Stimulated activated CD4-positive, alpha-beta T cell treated with anti-CD3 and anti-CD28 coated beads, TNF-alpha, amount 100 ng/mL, for 1 hour (primary cell): ENCODE measurements at places on chromosomes 7 and 10.
A peak's percentile ranks its signal among the peaks of the same experiment; 100 is the strongest.

DNA sequence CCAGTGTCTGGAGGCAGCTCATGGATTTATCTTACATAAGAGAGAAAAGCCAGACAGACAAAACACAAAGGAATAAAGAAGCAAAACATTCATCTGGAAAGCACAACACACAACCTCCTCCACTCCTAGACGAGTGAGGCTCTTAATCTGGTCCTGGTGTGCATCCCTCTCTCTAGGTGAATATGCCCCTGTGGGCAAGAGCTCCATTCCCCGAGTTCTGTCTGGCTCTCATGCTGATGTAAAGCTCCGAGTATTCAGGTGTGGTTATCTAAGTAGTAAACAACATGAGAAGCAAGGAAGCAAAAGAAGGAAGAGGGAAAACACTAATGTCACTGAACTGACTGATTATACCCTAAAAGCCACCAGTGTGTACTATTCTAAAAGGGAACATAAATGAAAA lies 47.9 kb upstream of the FEZF1 start:
- DNase-seq = no peak

- peak; percentile 49 for DNase-seq
Observed at GRCh38 chr10:69629897-69630650, at the start of gene FAM241B. Gene FAM241B, plus strand, starts transcription at chr10:69630247. Its CDS starts 1,497 bp downstream, at chr10:69631744.

DNA sequence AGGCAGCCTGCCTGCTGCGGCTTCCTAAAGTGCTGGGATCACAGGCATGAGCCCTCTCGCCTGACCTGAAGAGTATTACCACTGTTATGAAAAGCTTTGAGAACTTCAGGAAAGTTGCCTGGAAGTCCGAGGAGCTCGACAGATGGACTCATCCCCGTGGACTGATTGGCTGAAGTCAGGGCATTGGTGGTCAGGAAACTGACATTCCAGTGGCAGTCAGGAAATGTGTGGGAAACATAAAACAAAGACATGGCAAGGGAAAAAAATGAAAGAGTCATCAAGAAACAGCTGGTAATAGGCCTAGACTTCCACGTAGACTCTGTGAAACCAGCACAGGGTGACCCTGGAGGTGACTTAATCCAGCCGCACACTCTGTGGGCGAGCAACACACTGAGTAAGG lies 123.3 kb downstream of the CDH23 start:
- no peak for DNase-seq

- peak; percentile 44 for DNase-seq
Observed at GRCh38 chr7:138460649-138461607, 869 bp downstream of the TRIM24 start.

- no peak for DNase-seq
Observed at GRCh38 chr10:30309403-30309802, 39.7 kb downstream of the MTPAP start.

DNA sequence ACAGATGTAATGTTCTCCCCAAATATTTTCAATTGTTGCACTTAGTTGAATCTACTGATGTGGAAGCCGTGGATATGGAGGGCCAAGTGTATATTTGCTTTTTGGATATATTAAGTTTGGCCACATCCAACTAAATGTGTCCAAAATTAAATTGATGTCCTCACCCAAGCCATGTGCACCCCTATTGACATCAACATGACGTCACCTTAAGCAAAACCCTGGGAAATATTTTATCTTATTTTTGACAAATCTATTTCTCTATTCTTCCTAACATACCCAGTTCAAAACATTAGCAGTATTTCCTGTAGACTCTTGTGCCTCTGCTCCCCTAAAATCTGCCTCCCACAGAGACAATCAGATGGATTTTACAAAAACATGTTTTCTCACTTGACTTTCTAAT lies 652.5 kb downstream of the PCDH15 start:
- DNase-seq = no peak

GRCh38 chr10:112744181-112745096 lies 205.6 kb upstream of the TCF7L2 start:
- no peak for DNase-seq

GRCh38 chr7:77426052-77426404 lies 9.9 kb upstream of the GSAP start:
- no peak for DNase-seq

DNA sequence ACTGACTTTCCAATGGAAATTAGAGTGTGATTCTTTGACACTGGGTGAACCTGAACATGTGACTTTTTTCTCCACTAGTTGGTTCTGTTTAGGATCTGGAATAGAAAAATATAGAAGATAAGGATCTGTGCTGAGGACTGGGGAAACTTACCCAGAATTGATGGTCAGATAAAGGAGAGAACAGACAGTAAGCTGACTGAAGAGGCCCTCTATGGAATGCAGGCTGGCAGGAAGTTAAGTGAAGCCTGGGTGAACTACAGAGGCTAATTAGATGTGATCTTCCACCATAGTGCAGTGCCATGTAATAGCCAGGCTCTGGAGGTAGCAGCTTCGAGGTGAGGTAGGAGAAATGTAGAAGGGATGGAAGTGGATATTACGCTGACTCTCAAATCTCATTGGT lies 455.3 kb downstream of the PLXDC2 start:
- no peak for DNase-seq

- no peak for DNase-seq
Observed at GRCh38 chr7:143383642-143383957, 2.5 kb downstream of the ZYX start.

- no peak for DNase-seq
Observed at GRCh38 chr7:78368771-78369170, 570.2 kb downstream of the PHTF2 start.

- no peak for DNase-seq
Observed at GRCh38 chr10:42962110-42962901, 114.6 kb upstream of the RET start.

DNA sequence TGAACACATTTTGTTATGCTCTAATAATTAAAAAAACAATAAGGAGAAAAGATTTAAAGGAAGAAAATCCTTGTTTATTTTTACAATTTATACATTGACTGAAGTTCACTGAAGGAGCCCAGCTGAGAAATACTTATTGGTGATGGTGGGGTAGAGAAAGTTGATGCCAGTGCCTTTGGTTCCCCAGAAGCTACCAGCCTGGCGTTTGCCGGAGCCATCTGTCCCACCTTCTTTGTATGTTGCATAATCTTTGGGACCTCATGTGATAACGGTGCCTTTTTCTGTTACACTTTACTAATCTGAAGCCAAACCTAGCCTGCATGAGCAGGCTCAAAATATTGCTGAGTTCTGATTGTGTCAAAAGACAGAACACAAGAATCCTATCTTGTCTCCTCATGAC lies 22.7 kb downstream of the ZNF365 start:
- DNase-seq = no peak

- DNase-seq = no peak
Observed at GRCh38 chr7:41795276-41795833, 92.5 kb upstream of the INHBA start.

DNA sequence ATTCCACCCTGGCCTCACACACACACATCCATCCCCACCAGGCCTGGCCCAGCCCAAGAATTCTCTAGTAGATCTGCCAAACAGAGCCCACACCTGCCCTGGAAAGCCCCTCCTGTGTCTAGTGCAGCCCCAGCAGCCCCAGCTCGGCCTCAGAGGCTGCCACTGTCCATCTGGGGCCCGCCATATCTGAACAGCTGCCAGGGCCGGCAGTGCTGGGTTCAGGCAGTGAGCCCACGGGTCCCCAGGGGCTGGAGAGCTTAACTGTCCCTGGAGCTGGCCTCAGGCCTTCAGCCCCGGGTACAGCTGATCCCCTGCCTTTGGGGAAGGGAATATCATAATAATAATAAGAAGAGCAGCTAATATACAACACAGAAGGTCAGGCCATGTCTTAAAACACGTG lies 574 bp downstream of the MYL10 start:
- no peak for DNase-seq

DNA sequence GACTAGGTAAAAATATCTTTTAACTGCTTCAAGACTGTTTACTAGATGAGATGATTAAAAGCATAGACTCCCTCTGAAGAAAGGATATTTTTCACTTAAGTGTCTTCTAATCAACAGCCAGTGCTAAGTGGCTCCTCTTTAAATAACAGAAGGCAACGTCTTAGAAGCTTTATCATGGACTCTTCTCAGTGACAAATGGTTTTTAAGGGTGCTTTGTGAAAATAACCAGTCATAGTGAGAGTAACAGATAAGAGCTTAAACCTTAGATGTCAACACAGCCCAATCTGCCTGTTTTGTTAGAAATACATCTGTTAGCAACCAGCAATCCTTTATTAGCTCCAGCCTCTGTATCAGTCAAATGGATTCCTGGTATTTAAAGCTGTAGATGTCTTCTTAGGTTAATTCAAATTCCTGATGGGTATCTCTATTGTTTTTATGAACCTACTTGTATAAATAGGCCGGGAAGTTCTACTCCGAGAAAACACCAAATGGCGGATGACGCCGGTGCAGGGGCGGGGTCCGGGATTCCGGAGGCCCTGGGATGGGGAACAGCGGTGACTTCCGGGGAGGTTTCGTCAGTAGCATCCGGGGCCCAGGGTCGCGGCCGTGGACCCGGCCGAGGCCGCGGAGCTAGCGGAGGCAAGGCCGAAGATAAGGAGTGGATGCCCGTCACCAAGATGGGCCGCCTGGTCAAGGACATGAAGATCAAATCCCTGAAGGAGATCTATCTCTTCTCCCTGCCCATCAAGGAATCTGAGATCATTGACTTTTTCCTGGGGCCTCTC lies 285.4 kb downstream of the GPR37 start:
- DNase-seq = no peak

- DNase-seq = no peak
Observed at GRCh38 chr7:93053209-93053948, 64.4 kb downstream of the SAMD9 start.

- no peak for DNase-seq
Observed at GRCh38 chr7:71558806-71559613, 427.1 kb downstream of the GALNT17 start.

DNA sequence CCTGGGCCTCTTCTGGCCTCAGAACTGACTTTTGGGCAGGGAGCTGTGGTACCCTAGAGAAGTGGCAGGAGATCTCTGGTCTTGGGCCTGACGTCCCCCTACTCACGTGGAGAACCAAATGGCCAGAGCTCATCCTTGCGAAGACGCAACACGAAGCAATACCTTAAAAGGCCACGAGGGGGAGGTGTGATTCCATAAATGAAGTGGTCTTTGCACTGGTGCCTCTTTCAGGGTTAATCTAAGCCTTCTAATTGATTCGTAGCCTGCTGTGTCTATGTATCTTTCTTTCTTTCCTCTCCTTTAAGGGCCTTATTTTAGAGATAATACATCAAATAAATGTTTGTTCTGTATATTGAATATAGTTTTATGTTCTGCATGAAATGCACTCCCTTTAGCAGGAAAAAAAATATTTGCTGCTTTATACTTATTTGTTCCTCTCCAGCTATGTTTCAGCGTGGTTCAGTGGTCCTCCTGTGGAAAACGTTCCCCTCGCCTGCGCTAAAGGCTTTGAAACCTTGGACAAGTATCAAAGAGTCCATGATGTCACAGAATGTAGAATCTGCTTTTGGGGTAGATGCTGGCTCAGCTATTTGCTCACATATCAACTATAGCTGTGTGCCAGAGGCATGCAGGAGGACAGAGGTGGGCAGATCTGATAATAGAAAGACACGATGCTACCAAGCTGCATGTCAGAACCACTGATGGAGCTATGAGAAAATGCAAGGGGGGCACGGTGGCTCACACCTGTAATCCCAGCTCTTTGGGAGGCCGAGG lies 41.0 kb downstream of the STRA8 start:
- DNase-seq = peak; percentile 22

DNA sequence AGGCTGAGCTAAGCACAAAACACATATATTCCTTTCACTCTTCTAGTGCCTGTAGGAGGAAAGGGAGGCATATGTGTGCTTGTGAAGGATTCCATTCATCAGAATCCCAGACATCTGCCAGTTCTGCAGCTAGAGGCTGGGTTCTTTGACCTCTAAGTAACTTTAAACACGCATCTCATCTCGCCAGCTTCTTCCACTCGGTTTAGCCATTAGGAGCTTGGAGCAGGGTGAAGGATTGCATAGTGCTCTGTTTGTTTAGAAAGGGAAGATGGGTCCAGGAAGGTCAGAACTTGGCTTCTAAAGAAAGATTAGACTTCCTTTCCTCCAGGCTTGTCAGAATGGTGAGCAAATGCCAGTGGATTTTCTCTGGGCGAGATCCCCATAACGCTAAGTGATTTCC lies 43.6 kb downstream of the HK1 start:
- no peak for DNase-seq

GRCh38 chr7:50312250-50313162 lies 8.0 kb downstream of the IKZF1 start:
- no peak for DNase-seq

GRCh38 chr7:118039963-118040489 lies 143.9 kb upstream of the LSM8 start:
- DNase-seq = no peak

DNA sequence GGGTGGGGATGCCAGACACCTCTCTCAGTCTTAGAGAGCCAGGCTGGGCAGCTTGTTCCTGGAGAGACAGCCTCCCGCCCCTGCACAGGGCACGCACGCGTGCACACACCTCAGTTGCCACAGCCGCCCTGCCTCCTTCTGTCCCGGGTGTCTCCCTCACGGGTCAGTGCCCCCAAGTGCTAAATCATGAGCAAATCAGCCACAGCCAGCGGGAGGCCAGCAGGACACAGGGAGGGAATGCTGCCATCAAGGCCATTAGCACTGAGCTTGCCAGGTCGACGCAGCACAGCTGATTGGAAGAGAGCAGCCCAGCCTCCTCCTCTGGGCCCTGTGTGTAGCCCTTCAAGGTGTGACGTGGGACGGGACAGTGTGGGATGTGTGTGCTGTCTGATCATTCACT lies 130.4 kb downstream of the CDH23 start:
- DNase-seq = no peak

- no peak for DNase-seq
Observed at GRCh38 chr7:46349490-46349889, 428.4 kb upstream of the IGFBP3 start.

- DNase-seq = no peak
Observed at GRCh38 chr10:18476076-18476647, 175.2 kb downstream of the NSUN6 start.

GRCh38 chr10:99432047-99432446 lies 1.6 kb upstream of the GOT1 start:
- no peak for DNase-seq

DNA sequence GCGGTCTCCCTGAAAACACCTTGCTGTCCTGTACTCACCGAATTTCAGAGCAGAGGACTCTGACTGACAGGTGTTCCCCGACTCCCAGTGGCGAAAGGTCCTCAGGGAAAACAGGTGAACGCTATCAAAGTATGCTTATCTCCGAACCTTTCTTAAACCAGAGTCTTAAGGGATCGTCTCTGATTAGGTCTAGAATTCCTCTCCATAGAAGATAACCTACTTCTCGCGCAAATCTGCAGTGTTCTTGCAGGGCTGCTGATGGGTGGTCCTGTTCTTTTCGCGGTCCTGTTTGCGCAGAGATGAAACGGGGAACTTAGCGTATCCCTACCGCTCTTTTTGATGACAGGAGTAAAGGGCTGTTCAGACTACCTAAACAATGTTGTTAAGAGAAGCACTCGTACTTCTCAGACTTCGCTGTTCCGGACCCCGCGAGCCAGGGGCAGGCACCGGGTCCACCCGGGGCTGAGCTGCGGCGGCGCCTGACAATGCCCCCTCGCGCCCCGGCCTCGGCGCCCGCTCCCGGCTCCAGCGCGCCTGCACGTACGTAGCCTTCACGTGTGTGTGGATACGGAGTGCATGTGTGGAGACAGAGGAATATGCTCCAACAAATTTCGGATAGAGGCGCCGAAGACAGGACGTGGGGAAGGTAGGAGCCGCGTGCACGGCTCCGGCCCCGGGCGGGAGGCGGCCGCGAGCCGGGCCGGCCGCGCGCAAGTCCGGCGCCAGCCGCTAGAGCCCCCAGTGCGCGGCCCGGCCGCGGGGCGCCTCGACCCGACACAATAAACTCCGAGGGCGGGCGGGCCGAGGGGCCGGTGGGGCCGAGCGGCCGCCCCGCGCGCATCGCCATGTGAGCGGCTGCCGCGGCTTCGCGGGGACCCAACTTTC lies 766 bp upstream of the ZMYND11 start:
- DNase-seq = no peak
